MG63 (cell line): ENCODE measurements at places on chromosomes 3 and 15.

DNA sequence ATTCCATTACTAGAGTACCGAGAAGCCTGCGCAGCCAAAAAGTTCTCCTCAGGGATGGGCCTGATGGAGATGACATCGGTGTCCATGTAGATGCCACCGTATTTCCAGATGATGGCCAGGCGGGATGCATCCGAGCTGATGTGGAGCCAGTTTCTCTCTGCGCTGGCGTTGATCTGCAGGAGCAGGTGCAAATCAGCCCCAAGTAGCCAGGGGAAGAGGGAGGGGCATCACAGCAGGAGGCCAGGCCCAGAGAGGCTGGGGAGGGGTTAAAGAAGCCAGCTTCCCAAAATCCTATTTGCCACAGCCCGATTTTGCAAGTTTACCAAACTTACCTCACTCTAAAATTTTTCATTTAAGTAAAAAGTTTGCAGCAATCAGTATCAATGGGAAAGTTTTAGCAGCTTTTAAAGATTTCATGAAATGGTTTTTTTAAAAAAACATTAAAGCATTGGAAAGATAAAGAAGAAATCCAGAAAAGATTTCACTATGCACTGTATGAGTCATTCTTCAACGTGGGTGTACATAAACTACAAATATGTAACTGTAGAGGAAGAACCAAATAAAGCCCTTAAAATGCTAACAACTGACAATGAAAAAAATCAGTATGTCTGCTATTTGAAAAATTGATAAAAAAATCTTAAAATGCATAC lies 7.4 kb downstream of the A4GNT start:
- no peak for DNase-seq

DNA sequence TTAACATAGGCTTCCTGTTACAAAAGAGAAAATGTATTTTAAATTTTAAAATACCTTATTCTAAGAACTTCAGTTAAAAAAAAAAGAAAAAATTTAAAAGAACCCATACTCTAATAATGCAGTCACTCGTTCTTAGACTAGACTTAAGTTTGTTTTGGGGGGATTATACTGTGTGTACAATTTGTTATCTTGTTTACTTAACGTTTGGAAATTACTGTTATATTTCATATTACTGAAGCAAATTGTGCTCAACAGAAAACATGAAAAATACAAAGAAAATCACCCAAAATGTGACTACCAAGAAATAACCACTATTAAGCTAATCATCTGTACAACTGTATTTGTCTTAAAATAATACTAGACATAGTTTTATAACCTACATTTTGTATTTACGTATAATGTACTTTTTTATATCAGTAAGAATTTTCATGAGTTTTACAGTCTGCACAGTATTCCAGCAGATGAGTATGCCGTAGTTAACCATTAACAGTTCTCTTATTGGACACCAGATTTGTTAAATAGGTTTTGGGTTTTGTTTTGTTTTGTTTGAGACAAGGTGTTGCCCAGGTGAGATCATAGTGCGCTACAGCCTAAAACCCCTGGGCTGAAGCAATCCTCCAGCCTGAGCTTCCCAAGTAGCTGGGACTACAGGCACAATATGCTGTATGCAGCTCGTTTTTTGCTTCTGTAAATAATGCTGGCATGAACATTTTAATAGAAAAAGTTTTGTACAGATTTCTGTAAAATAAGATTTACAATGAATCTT lies 88.8 kb upstream of the CHD2 start:
- no peak for DNase-seq

GRCh38 chr3:177211503-177212277 lies 14.4 kb upstream of the TBL1XR1 start:
- DNase-seq, result no peak

DNA sequence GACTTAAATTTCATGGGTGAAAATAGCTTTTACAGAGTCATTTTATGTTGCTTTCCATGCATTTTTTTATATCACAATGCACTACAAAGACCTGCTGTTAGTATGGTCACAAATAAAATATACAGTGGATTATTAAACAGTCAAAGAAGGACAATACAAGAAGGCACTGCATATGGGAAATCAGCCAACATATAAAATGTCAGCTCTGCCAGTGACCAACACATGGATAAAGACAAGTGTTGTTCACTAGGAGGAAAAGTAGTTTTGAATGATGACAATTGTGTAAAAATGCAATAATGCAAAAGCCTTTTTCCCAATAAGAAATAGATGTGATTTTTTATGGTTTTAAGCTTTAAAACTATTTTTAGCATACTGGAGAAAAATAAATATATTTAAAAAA lies 425.3 kb upstream of the CBLB start:
- DNase-seq, result no peak

DNA sequence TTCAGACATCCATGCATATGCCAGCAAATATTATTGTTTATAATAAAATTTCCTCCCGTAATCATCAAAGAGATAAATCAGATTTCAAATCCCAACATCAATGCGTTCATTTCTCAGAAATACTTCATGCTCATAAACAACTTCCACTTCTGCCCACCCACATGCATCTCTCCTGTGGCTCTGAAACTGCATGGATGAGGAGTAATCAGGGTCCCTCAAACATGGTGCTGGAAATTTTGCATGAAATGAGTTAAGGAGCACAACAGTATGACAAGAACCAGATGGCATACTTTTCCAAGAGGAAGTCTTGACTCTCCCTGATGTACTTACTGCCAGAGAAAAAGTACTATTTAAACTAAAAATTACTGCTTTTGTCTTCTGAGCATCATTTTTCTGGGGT lies 26.9 kb upstream of the MFSD1 start:
- DNase-seq, result no peak

DNA sequence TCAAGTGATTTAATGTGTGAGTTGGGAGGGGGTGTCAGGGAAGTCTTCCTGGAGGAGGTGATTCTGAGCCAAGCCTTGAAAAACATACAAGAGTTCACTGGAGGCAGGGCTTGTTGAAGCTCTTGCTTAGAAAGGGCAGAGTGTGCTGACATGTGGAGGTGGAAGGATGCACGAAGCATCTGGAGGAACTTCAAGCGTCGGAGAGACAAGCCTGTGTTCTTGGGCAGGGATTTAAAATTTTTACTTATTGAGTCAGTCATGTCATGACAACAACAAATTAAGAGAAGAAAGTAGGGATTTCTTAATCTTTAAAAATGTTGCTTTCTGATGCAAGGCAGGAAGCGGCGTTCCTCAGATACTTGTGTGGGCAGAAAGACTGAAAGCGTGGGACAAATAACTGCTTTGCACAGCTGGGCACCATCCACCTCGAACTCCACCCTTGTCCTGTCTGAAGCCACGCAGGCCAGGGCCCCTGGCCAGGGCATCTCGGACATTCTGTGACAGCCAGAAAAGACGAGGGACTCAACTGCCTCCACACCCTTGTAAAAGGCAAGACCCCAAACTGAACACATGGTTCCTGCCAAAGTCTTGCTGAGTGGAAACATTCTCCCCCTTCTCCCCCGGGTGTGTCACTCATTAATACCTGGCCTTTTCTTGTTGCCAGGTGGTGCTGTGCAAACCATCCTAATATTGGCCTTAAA lies 6.9 kb upstream of the IL16 start:
- peak; percentile 81 for DNase-seq

DNA sequence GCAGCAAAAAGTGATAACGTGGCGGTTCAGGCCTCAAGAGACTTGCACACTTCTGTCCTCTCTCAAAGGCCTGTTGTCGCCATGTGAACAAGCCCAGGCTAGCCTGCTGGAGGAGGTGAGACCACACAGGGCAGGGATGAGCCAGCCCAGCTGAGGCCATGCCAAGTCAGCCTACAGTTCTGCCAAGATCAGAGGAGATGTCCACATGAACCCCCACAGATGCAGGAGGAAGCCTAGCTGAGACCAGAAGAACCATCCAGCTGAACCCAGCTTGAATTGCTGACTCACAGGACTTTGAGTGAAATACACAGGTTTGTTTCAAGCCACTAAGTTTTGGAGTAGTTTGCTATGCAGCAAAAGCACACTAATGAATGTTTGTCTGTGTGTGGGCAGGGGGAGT lies 50.3 kb upstream of the SEC13 start:
- peak; percentile 71 for DNase-seq

DNA sequence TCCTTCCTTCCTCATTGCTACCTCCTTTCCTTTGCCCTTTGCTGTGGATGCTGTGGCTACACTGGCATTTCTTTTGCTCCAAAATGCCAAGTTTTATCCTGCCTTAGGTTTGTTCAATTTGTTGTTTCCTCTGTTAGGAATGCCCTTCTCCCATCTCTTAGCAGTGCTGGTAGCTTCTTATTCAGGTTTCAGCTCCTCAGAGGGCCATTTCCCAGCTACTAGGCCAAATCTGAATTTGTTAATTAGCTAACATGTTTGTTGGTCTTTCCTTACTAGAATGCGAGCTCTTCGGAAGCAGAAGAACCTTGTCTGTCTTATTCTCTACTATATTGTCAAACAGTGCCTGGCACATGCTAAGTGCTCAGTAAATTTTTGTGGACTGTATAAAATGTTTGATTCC lies 11.0 kb downstream of the MAPK6 start:
- DNase-seq, result no peak

- no peak for DNase-seq
Observed at GRCh38 chr3:148861277-148861869, 3.7 kb upstream of the CPA3 start.

- DNase-seq, result no peak
Observed at GRCh38 chr3:184742676-184743135, 30.8 kb upstream of the MAGEF1 start.

DNA sequence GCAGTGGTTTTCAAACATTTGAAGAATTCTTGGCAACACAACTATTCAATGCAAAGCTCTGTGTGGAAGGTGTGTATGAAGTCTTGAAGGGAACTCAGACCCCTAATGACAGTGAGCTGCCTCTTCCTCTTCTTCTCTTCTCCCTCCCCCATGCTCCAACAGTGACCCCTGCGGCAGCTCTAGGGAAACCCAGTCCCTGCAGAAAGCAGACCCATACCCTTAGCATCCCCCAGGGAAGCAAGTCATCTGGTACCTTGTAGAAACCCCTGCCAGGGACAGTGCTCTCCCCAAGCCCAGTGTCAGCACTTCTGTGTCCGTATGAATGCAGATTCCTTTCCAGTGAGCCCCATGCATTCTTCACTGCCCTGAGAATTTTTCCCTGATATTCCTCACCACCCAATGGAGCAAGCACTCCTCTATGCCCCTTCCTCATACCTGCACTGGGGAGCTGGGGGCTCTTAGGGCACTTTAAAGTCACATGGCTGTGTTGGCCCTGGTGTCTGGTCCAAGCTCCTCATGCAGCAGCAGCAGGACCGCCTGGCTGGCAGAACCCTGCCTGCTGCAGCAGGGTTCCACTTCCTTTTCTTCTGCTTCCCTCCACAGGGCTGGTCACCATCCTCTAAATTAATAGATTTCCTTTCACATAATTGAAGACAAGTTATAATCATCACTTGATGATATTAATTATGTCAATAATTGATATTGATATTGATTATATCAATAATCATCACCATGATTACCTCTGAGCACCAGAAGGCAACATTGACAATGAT lies 442.5 kb downstream of the EPHB1 start:
- no peak for DNase-seq

DNA sequence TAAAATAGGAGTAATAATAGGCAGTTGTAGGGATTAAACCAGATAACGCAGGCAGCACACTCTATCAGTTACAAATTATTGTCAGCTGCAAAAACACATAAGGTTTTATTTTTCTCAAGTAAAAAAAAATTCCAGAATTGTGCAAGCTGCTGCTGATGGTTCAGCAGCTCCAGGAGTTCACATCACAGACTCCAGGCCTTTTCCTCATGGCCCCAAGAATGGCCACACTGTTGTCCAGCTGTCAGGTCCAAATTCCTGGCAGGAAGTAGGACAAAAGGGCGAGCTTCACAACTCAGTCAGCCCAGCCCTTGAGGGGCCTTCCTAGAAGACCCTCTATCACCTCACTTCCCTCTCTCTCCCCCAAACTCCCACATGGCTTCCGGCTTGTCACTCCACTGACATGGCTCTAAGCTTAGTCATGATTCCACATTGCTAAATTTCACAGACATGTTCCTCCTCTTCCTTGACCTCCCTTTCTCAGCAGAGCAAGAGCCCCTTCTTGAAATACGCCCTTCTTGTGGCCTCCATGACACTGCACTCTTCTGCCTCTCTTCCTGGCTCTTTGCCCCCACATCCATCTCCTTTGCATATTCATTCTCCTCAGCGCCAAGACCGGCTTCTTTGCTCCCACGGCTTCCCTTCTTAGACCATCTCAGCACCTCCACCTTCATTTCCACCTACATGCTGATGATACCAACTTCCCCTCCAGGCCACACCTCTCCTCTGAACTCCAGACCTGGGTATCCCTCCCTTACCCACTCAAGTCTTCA lies 27.4 kb upstream of the FAM174B start:
- no peak for DNase-seq

GRCh38 chr3:86562090-86562489 lies 428.9 kb downstream of the VGLL3 start:
- no peak for DNase-seq

DNA sequence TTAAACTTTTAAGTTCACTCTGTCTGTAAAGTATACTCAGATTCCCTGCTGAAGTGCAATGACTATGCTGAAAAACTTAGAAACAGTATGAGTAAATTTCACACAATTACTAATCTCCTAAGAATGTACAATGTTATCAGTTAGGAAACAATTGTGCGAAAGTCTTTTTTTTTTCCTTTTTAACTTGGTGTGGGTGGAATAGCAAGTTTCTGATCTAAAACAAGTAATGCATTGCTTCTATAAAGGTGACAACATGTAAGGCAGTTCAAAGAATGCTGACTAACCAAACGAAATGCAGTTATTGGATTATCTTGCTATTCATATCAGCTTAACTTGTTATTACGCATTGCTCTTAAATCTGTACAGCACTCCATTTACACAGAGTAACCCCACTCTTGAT lies 19.3 kb upstream of the SLC12A8 start:
- DNase-seq, result no peak

DNA sequence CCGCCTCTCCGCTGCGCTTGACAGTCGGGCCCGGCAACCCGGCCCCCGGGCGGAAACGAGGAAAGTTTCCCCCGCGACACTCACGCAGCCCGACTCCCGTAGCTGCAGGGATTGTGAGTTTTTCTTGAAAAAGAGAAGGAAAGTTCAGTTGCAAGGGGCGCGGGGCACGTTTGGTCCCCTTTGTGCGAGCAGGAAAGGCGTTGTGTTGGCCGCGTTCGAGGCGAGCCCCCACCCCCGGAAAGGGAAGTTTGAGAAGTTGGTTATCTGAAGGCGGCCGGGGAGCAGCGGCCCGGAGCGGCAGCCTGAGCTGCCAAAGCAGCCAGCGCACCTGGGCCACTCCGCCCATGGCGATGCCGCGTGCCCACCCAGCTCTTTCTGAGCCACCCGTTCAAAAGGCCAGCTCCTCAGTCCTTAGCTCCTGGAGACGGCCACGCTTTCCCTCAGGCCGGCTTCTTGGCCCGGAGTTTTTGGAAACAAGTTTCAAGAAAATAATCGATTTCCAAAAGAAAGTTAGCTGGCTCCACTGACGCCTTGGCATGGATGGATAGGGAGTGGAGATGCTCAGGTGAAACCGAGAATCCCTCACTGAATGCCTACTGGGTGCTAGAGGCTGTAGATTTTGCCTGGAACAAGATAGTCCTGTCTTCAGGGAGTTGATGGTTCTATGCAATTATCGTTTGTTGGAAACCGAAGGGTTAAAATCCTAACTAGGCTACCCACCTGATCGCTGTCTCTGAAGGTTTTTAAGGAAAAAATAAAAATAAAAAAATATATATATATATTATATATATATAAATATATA lies 832 bp downstream of the TGFBR2 start:
- DNase-seq, result peak; percentile 53

GRCh38 chr3:17207019-17207418 lies 322.3 kb downstream of the PLCL2 start:
- no peak for DNase-seq
